NCI-H510A treated with DMSO at 0.1 percent for 48 hours (cell line): ENCODE measurements at places on chromosomes 16 and 17.

GRCh38 chr16:51141106-51141505, 10.0 kb downstream of the SALL1 start:
- DNase-seq, result no peak

DNA sequence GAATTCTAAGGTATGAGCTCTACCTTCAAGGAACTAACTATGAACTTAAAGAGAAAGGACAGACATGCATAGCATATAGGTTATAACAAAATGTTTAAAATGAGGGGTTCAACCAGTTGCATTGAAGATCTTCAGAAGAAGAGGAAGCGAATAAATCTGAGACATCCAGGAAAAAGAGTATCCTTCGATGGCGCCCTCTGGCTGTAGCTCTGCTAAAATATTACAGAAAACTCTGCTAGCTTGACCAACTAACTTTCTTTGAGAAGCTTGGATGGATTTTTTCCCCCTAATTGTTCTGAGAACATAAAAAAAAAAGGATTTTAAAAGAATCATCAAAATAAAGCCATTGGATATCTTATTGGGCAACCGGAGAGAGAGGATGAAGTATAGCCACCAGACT, 659.9 kb upstream of the SOX9 start:
- DNase-seq, result no peak

DNA sequence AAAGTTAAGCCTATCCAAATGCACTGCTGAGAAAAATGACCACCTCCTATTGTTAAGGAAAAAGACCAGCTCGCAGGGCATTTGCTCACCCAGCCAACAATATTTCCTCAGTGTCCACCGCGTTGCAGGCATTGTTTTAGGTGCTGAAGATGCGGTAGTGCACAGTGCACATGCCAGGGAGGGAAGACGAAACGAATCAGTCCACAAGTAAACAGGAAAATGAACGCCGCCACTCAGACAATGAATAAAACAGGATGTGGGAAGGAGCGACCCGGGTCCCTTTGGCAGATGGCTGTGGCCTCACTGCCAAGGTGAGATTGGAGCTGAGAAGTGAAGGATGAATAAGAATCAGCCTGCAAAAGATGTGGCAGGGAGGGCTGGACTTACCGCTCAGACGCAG, 249.2 kb downstream of the FOXL1 start:
- no peak for DNase-seq

DNA sequence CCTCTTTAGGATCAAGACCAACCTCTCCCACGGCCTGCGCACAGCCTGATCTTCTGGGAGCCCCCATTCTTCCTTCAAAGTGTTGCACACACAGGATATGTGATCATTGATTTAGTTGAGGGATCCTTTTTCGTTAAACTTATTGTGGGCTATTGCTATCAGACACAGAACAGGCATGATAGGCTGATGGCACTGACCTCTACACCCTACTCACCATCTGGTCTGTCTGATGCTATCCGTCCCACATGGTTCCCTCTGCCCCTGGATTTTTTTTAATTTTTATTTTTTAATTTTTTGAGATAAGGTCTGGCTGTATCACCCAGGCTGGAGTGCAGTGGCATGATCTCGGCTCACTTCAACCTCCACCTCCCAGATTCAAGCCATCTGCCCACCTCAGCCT, 19.2 kb upstream of the LITAF start:
- DNase-seq, result no peak

DNA sequence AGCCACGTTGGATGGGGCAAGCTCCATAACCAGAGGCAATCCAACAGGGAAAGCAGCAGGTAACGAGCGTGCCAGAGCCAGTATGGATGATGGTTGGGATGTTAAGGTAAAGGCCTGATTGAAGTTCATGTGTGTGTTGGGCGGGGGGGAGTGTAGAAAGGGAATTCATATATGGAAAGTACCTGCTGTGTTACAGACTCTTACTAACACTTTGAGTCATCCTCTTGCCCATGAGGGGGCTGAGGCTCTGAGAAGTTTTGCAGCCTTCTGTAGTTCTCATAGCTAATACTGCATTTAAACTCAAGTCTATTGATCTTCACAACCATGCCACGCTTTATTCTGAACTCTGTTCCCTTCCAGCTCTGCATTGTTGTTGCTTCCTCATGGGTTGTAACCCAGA, 28.5 kb downstream of the SYCE1L start:
- no peak for DNase-seq

DNA sequence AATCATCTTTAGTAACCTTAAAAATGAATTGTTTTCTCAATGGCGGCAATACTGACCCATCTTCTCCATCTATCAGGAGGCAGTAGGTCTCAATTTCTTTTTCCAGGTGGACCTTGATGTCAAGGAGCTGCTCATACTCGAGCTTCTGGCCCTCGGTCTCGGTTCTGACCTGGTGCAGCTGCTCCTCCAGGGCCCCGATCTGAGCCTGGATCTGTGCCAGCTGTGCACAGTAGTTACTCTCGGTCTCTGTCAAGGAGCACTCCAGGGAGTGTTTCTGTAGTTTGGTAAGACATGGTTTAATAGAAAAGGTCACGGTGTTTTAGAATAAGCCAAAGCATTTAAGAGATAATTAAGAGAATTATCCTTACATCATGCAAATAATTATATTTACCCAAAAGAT, 4.9 kb downstream of the KRT27 start:
- DNase-seq, result no peak

DNA sequence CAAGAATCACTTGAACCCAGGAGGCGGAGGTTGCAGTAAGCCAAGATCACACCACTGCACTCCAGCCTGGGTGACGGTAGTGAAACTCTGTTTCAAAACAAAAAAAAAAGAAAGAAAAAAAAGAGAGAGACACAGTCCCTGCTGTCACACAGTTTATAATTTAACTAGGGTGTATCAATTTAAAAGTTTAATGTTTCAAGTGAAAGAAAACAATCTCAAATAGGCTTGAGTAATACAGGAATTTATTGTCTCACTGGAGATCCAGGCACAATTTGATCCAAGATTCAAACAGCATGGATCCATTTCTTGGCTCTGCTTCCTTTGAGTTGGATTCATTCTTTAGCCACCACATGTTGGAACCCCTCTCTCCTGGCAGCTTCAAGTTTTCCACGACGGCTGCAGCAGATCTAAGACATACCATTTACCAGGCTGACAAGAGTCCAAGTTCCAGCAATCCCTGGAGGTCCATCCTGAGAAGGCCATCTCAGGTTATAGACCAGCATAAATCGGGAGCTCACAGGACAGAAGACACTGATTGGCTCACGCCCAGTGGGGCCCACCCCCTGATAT, 97.5 kb downstream of the YPEL2 start:
- no peak for DNase-seq

GRCh38 chr16:88948781-88949490, 28.1 kb downstream of the CBFA2T3 start:
- DNase-seq, result no peak

DNA sequence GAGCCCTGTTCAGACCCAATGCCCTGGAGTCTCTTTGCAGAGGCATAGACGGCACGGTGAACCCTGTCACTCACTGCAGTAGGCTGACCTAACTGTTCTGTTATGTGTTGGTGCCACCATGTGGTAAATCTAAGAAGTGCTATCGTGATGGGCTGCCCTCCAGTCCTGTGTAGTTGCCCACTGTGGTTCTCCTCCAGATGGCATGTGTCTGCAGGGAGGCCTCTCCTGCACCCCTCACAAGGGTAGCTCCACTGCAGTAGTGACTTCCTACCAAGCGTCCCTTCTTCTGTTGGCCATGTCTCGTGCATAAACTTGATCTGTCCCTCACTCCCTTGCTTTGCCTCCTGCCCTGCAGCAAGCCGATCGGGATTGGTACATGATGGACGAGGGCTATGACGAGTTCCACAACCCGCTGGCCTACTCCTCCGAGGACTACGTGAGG, 5.8 kb downstream of the DHX38 start:
- DNase-seq, result peak; percentile 38

DNA sequence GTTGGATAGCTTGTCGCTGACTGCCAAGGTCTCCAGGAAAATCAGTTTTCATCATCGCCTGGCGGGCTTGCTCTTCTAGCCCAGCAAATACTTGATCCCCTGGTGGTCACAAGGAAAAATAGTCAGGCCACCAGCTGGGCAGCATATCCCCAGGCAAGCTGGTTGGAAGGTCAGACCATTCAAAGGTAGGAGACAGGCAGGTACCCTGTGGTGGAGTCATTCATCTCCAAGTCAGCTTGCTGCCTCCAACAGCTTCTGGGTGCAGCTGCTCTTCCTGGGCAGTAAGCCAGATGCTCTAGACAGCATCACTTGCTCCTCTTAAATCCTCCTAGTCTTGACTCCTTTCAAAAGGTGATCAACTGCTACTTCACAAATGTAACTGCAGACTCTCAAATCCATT, 16.0 kb downstream of the ZNF821 start:
- no peak for DNase-seq

GRCh38 chr16:11251525-11252481, 4.2 kb downstream of the SOCS1 start:
- DNase-seq, result no peak

- DNase-seq, result no peak
These were observed 4.8 kb downstream of the SYNGR2 start for GRCh38 chr17:78173097-78173715.

- DNase-seq, result no peak
These were observed 26.0 kb upstream of the CHMP6 start for GRCh38 chr17:80965606-80966005.

- no peak for DNase-seq
These were observed 5.7 kb downstream of the TK2 start for GRCh38 chr16:66544016-66544757.

DNA sequence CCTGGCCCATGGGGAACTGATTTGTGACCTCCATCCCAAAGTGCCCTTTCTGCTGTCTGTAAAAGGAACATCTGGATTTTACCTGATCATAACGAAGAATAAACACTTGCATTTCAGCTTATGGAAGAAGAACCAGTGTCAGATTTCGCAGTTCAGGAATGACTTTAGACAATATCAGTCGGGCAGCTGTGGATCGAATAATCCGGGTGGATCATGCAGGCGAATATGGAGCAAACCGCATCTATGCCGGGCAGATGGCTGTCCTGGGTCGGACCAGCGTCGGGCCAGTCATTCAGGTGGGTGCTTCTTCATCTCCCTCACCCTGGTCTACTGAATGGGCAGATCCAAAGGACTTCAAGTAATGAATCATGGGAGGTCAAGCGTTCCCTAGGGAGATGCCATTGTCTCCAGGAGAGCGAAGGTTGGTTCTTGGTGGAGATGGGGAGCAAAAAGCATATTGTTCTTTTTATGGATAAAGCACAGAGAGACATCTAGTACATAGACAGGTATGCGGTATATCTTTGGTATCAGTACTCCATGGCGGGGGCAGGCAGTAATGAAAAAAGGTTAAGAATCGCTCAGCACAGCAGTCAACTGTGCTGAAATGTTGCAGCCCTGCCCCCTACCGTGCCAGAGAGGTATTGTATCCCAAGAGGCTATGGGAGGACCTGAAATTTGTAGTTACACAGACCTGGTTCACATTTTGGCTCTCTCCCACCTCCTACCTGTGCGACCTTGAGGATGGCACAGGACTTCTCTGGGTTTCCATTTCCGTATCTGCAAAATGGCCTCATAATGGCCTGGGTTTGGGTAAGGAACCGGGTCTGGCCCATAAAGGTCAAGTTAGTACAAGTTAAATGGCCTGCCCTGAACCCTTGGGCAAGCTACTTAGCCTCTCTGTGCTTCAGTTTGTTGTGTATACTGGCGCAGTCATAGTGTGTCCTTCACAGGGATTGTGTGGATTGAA, 4.7 kb downstream of the COQ7 start:
- peak; percentile 92 for DNase-seq

DNA sequence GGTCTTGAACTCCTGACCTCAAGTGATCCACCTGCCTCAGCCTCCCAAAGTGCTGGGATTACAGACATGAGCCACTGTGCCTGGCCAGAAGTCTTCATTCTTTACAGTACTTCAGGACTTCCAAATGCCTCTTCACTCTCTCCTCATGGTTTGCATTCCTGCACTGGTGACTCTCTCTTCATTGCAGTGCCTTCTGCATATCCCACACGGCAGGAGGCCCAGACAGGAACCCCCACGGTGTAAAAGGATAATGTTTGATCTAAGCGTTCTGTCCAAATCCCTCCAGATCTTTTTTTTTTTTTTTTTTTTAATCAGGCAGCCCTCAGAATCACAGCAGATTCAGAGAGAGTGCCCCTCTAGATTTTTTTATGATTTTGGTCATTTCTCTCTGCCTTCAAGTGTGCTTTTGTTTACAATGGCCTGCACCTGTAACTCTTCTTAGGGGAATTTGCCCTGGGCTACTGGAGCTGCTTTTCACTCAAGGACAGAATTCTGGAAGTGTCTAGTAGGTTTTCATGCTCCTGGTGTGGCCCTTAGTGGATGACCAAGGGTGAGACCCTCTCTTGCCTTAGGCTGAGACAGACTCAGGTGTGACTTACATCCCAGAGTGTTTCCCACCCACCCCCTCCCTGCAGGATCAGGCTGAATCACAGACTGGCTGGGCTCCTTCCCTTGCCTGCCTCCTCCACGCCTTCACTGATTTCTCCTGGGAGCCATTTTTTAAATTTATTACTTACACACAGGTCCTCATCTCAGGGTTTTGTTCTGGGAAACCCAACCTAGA, 19.8 kb upstream of the NF1 start:
- no peak for DNase-seq

DNA sequence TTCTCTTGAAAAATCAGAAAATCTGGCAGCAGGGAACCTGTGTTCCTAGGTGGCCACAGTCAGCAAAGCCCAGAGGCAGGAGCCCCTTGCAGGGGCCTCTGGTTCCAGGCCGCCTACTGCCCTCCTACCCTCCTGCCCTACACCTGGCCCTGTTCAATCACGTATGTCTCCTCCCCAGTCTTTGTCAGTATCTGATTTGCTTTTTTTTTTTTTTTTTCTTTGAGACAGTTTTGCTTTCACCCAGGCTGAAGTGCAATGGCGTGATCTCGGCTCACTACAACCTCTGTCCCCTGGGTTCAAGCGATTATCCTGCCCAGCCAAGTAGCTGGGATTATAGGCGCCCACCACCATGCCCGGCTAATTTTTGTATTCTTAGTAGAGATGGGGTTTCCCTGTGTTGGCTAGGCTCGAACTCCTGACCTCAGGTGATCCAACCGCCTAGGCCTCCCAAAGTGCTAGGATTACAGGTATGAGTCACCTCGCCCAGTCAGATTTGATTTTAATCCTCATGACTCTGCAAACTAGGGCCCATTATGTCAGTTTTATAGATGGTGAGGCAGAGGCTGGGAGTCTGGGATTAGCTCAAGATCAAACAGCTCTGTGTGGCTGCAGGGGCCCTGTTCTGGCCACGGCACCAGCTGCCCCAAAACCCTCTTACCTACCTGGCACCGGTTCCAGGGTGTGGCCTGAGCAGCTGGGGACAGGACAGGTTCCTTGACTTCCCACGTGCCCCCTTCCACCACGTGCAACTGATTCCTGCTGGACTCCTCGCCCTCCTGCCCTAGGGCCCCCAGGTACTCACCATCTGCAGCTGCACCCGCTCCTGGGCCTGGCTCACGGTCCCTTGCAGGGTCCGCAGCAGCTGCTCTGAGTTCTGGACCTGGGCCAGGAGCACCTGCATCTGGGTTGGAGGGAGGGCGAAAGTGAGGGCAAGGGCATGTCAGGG, 14.7 kb downstream of the RABEP2 start:
- DNase-seq, result peak; percentile 54

GRCh38 chr16:54102888-54103866, 183.4 kb downstream of the IRX3 start:
- DNase-seq, result no peak
